Posterior vena cava (tissue), 2 donors: ENCODE measurements at places on chromosomes 2 and 18. TPM values are rescaled to one million over a fixed set of nuclear protein-coding genes. Genes with fewer than 3 reads are reported as not detected.

The TUBB8B gene
- total RNA-seq: not detected

The CYP1B1 gene
- total RNA-seq: 90.9 TPM

The CCDC68 gene
- 4.7 TPM for total RNA-seq

The CCDC74B gene
- total RNA-seq: 1.4 TPM

The CTIF gene
- total RNA-seq: 116 TPM

GRCh38 chr2:73223821-73224220 is 9.2 kb downstream of the PRADC1 start:
- no peak for DNase-seq

GRCh38 chr2:170076189-170076588 is 101.8 kb upstream of the MYO3B start:
- DNase-seq: no peak

GRCh38 chr2:65228263-65228750 is 676 bp downstream of the ACTR2 start:
- DNase-seq: no peak

The IL36A gene
- not detected for total RNA-seq

The REL gene
- 14.3 TPM for total RNA-seq

The FOXD4L1 gene
- not detected for total RNA-seq

- DNase-seq: no peak
Measured at GRCh38 chr2:122323927-122324326, 568.5 kb downstream of the TSN start.

The DNAH6 gene
- 0.24 TPM for total RNA-seq

GRCh38 chr2:46873604-46874068 is 42.0 kb downstream of the MCFD2 start:
- peak; percentile 90 for DNase-seq

- DNase-seq: no peak
Measured at GRCh38 chr2:211329882-211330281, 773.5 kb downstream of the CPS1 start.

The DLX1 gene
- total RNA-seq: not detected

- DNase-seq: no peak
Measured at GRCh38 chr2:11933854-11934253, 187.4 kb downstream of the LPIN1 start.

The FBLN7 gene
- total RNA-seq: 14.6 TPM

The ARHGAP15 gene
- 12.0 TPM for total RNA-seq

The FBXO48 gene
- 0.51 TPM for total RNA-seq

DNA sequence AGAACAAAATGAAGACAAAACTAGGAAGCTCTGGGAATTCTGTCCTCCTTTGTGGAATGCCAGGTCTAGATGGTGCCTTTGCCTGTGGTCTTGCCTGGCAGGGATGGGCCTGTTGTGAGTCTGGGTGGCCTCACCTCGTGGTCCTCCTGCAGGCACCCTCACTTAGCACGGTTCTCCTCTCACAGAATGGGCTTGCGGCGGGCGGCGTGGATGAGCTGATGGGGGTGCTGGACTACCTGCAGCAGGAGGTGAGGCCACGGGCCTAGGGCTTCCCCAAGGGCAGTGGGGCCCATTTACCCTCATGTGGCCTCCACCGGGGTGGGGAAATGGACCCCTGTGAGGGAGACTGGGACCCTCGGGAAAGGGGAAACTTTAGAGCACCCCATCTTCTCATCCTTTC is 42.3 kb downstream of the PLB1 start:
- DNase-seq: no peak

The BBS5 gene
- 7.8 TPM for total RNA-seq

- DNase-seq: no peak
Measured at GRCh38 chr2:36245651-36246050, 109.9 kb upstream of the CRIM1 start.

DNA sequence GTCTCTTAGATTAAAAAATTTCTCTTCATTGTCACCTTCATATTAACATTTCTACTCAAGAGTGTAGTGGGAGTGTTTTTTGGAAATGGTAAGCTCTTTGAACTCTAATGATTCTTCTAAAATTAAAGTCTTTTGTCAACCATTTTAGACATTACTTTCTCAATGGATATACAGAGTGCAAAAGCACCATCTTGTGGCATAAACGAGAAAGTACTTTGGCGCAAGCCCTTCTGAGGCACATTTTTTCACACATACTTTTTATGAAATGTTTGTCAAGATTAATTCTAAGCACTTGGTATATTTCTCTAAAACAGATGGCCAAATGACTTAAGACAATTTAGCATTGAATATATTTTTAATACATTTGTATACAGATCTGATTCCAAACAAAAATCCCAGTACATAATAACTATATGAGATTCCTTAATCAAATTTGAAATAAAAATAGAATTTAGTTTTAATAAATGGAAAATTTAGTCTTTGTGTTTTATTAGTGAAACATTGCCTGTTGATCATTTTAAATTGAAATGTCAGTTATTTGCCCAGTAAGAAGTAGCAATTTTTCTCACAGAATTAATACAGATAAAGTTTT is 63.3 kb upstream of the GALNT5 start:
- DNase-seq: no peak

GRCh38 chr2:227325839-227326195 is 766 bp downstream of the MFF start:
- peak; percentile 83 for DNase-seq

The EFEMP1 gene
- total RNA-seq: 476 TPM

- DNase-seq: no peak
Measured at GRCh38 chr2:133409581-133410285, 158.5 kb downstream of the NCKAP5 start.

DNA sequence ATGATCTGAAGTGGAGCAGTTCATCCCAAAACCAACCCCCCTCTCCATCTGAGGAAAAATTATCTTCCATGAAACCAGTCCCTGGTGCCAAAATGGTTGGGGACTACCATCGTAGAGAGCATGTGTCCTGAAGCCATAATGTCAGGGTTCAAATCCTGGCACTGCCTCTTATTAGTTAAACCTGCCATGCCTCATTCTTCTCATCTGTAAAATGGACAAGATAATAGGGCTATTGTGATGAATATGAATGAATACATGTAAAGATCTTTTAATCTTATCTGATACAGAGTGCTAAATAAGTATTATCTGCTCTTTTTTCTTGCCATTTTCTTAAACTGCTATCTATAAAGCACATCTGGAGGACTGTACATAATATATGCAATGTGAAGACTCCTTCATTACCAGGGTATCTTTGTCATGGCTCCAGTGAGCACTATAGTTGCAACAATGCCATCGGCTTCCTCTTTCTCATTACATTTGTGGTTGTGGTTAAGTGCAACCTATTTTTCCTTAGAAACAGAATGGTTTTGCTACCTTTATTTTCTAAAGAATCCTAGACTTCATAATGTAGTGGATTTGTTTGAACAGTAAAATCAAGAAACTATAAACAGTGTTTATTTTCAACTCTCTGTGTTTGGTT is 27.0 kb downstream of the MFSD6 start:
- no peak for DNase-seq

GRCh38 chr2:218074031-218074430 is 5.0 kb downstream of the RUFY4 start:
- DNase-seq: peak; percentile 77

The ATP6V1C2 gene
- total RNA-seq: 0.33 TPM

DNA sequence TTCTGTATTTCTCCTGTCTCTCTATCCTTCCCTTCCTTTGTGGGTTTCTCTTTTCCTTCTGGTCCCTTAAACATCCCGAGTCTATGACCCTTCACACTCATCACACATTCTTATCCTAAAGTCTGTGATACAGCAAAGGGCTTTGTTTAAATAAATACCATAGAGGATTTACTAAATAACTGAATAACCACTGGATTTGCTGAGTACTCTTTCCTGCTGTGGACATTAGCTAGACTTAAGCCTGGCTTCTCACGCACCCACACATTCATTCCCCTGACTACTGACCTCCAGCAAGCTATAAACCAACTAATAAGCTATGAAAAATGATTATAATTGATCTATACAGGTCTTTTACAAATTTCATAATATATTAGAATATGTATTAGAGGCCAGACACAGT is 76.6 kb downstream of the COL4A3 start:
- DNase-seq: no peak

The HOXD12 gene
- total RNA-seq: not detected

- DNase-seq: no peak
Measured at GRCh38 chr2:201939453-201939941, 94.2 kb upstream of the FZD7 start.

DNA sequence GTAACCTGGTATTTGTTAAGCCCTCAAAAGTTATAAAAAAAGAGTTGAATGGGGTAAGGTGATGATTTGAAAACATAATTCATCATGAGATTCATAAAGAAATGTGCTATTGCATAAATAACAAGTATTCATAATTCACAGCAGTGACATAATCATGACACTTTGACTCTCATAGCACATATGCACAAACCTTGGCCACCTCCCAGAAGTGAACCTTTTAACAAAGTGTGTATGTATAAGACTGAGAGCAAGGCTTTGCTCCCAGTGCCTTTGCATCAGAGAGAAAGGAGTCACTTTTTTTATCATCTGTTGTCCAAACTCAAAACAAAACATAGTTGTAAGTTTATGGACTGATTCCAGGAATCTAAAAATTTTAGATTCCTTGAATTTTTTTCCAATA is 15.0 kb upstream of the HTR2B start:
- no peak for DNase-seq

The OR6B2 gene
- total RNA-seq: not detected

GRCh38 chr18:63534615-63535014 is 7.6 kb upstream of the SERPINB12 start:
- DNase-seq: no peak

DNA sequence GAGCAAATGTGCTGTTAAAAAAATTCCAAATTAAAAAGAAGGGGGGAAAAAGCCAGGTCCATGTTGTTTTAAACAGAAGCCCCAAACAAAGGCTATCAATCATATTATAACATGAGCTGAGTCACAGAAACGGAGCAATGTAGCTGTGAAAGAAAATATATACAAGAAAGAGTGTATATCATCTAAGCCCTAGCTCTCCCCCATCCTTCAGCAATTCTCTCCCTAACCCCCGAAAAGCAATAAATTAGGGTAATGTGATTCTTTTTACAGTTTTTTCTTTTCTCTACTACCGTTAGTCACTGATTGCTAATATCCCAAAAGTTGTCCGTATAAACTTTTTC is 25.3 kb downstream of the FEZ2 start:
- no peak for DNase-seq

GRCh38 chr2:10515887-10516286 is 67.8 kb upstream of the ODC1 start:
- DNase-seq: no peak

GRCh38 chr2:236861944-236862343 is 223.7 kb upstream of the COPS8 start:
- DNase-seq: no peak

DNA sequence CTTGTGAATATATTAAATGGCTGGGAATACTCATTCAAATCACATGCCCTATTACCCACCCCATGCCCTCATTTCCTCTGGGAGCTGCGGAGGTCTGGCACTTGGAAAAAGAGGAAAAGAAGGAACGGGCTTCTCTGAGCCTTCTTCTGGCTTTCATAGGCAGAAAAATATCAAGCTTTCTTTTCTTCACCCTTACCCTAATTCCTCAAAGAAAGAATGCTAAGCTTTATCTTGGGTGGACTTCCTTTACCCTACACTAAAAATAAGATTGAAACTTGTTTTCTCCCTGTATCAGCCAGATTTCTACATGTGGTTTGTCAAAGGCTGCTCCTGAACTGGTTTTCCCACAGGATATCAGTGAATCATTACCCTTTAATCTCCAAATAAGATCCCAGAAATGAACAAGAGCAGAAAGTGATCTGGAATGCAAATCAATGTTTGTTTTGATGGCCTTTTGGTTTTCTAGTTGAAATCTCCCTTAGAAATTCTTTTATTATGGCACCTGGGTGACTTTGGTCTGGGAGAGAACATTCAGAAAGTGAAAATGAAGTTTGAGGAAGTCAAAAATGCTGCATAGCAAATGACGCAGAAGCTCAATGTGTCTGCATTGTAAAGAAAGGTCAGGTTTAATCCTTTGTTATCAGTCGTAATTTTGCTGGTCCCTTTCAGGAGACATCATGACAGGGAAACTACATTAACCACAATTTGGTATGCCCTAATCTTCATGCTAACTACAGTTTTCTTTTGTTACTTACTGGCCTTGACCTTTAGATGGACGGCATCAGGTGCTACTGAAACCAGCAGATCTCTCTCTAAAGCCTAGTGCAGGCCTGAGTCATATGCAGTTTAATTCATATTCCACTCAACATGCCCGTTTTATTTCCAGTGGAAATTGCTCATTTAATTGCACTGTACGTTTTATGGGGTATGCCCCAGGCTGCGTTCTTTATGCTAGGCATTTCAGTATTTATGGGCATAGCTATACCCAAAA is 46.6 kb upstream of the HNRNPA3 start:
- no peak for DNase-seq

DNA sequence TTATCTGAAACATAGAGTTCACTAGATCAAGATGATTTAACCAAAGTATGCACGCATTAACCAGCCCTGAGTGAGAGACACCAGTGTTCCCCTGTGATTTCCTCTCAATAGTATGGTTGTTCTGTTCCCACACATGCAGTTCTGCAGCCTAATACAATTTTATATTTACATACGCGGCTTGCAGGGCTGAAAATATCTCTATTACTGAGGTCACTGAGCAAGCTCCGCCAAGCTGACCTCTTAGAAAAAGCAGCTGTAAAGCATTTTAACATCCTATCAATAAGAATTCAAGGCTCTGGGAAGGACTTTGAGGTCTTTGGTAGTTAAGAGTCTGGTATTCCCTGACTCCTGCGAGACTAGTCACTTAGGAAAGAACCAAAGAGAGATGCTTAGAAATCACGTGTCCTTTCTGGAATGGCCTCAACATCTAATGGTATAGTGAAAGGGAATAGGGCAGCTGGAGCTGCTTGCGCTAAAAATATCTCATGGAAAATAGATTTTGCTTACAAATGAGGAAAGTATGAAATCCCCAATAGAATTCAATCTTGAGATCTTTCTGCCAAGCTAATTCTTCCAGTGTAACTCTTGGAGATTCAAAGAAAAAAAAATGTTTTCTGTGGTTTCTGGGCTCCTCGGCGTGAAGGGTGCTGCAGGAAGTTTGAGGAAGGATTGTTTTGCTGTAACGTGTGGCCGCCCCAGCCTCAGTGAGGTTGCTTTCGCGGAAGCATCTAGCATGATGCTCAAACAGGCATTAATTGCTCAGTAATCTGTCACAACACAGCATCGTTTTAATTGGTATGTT is 59.2 kb downstream of the DOCK10 start:
- DNase-seq: no peak

The ST8SIA5 gene
- 0.14 TPM for total RNA-seq

DNA sequence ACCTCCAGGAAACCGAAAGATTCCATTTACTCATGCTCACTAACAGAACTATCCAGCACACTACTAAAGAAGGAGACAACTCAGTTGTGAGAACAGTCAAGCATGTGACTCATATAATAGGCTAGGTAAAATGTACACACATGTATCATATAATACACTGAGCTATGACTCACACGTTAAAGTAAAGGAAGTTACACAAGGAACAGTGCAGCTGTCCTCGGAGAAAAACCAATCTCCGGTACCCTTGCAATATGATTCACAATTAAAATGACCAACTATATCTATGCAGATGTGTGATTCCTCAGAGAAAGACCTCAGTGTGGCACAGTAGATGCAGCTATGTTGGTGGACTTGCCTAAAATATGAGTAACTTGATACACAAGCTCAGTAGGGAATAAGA is 76.5 kb downstream of the STRN start:
- DNase-seq: no peak

- DNase-seq: no peak
Measured at GRCh38 chr18:47571957-47572356, 320.5 kb upstream of the SKOR2 start.

The CIDEA gene
- 0.24 TPM for total RNA-seq
